Retina (tissue), 1 donor: ENCODE measurements at places on chromosomes 7 and 10.

GRCh38 chr10:86291616-86292340 is 74.8 kb downstream of the GRID1 start:
- DNase-seq = no peak

GRCh38 chr10:103709341-103709920 is 145.9 kb downstream of the SH3PXD2A start:
- no peak for DNase-seq

- DNase-seq = no peak
Measured at GRCh38 chr10:62655337-62655994, 149.1 kb upstream of the ADO start.

DNA sequence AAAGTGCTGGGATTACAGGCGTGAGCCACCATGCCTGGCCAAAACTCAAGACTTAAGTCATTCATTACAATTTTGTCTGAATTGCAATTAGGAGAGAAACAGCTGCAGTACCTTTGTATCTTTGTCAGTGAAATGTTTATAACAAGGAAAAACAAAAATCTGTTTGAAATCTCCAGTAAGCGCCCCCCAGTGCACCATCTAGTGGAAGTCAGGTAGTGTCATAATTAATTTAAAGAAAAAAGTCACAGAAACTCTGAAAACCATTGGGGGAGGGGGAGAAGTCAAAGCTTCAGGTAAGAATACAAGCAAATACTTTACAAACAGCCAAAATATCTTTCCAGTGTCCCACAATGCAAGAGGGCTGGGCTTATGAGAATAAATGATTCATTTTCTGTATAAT is 2.8 kb downstream of the MPP7 start:
- no peak for DNase-seq

GRCh38 chr7:70380421-70381015 is 751.4 kb upstream of the GALNT17 start:
- DNase-seq = no peak

GRCh38 chr10:133088956-133089800 is 1.5 kb downstream of the ADGRA1 start:
- peak; percentile 80 for DNase-seq

DNA sequence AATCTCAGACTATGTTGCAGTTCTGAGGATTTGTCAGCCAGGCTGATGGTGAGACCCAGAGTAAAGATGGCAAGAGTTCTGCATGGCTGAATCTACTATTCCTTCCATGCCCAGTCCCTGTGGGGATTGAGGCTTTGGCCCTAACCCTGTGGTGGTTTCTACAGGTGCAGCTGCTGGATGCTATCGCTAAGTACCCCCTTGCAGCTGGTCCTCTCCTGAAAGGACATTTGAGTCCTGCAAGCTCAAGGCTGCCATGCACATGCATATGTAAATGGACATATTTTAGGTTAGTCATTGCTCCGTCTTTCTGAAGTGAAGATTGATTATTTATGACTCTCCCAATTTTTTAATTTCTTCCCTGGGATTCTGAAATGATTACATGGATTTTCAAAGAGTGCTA is 1122.2 kb upstream of the CELF2 start:
- DNase-seq = no peak

DNA sequence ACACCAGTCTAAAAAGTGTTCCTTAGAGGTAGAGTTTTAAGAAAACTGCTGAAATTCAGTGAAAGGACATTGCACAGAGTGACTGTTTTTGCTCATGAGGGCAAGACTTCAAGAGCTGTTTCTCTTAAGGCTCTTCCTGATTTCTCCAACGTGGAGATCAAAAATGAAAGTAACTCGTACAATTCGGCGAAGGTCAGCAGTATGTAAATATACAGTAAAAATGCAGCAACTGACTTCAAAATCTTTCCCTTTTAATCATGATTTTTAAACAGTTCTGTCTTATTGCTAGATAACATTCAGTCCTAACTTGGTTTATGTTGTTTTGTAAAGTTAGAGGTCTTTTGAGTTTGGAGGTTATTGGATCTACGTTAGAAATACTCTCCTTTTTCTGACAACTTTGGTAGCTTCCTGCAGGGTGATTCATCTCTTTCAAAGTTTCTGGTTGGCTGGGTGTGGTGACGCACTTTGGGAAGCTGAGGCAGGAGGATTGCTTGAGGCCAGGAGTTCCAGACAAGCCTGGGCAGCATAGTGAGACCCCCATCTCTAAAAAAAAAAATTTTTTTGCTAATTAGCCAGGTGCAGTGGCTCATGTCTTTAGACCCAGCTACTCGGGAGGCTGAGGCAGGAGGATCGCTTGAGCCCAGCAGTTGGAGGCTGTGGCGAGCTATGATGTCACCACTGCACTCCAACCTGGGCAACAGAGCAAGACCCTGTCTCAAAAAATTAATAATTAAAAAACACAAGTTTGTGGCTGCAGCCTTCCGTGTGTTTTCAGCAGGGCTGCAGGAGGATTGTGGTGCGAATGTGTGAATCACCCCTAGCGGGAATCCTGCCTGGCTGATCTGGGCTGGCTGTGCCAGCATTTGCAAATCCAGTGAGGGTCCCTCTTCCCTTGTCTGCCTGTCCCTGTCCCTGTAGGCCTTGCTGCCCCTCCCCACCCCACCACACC is 29.2 kb upstream of the AP5Z1 start:
- no peak for DNase-seq

DNA sequence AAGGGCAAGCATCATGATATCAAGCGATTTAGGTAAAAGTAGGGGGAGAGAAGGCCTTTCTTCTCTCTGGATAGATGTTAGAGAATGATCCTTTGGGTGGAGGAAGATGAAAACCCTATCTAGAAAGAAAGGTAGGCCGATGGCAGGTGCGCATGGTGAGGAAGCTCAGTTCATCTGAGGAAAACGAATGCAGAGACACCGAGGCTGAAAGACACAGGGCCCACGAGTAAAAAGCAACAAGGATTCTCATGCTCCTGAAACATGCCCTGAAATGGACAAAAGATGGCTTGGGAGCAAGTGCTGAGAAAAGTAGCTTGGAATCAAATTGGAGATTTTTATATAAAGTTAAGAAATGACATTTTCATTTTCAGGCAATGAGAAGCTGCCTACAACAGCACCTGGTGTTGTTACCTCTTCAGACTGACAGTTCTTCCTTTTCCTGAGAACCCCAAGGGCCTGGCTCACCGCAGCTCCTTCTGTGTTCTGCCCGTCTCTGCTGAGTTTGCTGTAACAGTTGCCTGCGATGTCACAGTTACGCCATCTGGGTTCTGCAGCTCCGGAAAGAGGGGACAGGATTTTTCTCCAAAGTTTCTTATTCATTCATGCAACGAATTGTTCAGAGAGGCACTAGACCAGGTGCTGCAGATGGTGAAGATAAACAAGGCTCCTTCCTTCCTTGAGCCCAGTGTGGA is 402.0 kb upstream of the KLF6 start:
- DNase-seq = no peak

DNA sequence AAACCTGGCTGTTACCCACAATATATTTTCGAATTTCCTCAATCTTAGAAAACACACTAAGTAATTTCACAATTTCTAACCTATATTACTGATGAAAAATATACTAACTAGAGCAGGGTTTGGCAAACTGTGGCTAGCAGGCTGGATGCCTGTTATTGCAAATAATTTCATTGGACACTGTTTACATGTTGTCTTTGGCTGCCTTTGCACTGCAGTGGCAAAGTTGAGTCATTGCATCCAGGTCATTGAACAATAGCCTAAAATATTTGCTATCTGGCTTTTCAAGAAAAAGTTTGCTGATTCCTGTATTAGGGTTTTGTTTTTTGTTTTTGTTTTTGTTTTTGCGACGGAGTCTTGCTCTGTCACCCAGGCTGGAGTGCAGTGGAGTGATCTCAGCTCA is 47.2 kb downstream of the KIF11 start:
- no peak for DNase-seq

GRCh38 chr7:50696810-50697582 is 85.7 kb downstream of the GRB10 start:
- no peak for DNase-seq

- no peak for DNase-seq
Measured at GRCh38 chr7:148847815-148848734, 36.0 kb downstream of the EZH2 start.

GRCh38 chr7:79175374-79175773 is 278.1 kb downstream of the MAGI2 start:
- DNase-seq = no peak

GRCh38 chr10:122072491-122072890 is 83.5 kb downstream of the TACC2 start:
- DNase-seq = no peak

DNA sequence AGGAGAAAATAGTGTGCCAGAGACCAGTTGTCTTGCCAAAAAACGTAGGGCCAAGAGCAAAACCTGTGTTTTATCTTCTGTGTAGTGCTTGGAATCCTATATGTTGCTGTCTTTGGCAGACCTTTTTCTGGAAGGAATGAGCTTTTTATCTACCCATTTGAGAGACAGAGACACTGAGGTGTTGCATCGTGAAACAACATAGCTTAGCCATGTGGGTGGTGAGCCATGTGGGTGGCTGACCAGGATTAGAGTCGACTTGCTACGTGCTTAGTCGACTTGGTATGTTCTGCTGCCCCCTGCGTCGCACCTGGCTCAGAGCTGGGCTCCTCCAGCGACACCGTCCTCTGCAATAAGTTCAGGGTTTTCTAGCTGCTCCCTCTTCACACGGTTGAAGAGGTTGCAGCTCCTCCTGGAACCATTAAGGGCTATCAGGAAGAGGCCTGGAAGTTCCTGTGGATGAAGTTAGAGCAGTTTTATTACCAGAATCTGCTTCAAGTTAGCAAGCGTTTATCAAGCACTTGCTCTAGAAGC is 175.8 kb downstream of the SH2D4B start:
- DNase-seq = no peak

DNA sequence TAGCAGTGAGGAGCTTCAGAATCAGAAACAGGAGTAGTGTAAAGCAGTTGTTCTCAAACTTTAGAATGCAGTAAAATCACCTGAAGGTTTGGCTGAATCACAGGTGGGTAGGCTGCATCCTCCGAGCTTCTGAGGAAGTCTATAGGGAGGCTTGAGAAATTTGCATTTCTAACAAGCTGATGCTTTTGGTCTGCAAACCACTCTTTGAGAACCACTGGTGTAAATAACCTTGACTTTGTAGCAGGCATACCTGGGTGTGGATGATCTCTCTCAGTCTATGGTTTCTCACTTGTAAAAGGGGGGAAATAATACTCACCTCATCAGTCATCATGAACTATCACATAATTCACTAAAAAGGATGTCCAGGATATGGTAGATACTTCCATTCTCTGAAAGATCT is 118.1 kb downstream of the SRI start:
- DNase-seq = no peak

- DNase-seq = no peak
Measured at GRCh38 chr7:29464753-29465152, 98.9 kb upstream of the PRR15 start.

GRCh38 chr10:102604439-102604841 is 39.8 kb upstream of the TRIM8 start:
- DNase-seq = no peak

DNA sequence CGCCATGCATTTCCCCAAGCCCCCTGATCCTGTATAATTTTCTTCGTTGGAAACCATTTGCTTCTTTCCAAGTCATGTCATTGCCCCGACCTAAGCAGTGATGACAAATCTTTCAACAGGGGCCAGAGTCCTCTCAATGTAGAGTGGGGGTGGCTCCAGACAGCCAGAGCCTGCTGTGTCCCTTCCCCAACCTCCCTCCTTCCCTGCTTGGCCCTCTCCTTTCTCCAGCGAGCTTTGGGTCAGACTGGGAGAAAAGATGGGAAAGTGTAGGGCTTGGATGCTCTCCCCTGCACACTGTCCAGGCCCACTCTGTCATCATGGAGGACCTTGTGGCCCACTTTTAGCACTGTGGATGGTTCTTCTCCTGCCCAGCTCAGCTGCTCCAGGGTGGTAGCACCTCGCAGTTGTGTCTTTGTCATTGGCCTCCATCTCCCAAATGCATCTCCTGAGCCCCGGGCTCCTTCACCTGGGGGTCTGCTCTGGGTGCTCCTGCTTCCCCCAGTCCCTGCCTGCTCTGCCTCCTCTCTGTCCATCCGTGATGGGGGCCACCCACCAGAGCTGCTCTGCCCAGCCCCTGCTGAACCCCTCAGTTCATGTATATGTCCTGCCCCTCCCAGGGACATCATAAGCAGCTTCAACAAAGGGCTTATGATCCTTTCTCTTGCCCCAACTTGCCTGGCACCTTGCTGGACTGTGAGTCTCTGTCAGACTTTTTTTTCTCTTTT is 37.5 kb downstream of the BTBD16 start:
- no peak for DNase-seq

GRCh38 chr7:3204526-3204925 is 96.5 kb upstream of the SDK1 start:
- no peak for DNase-seq

- no peak for DNase-seq
Measured at GRCh38 chr7:7978860-7979259, 10.3 kb downstream of the GLCCI1 start.

DNA sequence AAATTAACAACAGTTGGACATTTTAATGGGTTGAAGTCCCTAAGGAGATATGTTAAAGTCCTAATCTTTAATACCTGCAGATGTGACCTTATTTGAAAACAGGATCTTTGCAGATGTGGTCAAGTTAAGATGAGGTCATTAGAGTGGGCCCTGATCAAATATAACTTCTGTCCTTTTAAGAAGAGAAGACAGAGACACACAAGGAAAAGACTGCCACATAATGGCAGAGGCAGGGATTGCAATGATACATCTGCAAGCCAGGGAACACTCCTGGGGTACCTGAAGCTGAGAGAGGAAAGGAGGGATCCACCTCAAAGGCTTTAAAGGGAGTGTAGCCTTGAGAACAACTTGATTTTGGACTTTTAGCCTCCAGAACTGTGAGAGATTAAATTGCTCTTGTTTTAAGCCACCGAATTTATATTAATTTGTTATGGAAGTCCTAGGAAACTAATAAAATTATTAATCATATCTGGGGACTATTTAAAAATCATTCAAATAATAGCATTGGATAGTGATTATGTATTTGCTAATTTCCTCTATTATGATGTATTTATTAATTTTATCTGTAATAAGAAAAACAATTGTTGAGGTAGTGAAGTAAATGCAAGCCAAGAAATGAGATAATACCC is 700.0 kb upstream of the PCDH15 start:
- DNase-seq = peak; percentile 11

GRCh38 chr10:14601326-14601725 is 173.4 kb downstream of the FAM107B start:
- DNase-seq = no peak

GRCh38 chr7:32071466-32072091 is 1.4 kb upstream of the PDE1C start:
- DNase-seq = no peak

DNA sequence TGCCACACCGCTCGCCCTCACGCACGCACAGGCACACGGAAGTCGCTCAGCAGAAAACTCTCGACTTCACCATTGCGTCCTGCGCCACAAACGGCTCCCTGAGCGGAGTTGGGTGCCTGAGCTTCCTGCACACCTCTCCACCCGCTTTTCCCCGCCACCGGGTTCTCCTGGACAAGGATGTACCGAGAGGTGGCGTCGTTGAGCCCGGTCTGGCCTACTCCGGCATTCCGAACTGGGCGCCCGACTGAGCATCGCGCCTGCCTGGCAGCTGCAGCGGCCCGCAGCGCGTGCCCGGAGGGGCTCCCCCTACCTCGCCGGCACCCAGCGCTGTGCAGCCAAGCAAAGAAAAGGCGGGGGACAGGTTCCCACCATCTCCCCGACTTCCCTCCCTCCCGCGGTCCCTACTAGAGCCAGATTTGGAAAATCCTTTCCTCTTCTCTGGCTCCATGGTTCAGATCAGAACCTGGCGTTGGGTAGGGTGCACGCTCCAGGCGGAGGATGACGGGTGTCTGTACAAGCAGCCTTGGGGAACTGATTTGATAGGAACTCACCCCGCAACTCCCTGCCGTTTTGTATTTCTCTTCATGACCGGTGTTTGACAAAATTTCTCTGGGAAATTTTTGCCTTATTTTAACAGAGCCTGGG is 1.7 kb downstream of the SORCS3 start:
- peak; percentile 93 for DNase-seq
